ENCODE measurements at places on chromosomes 4 and X. TPM values are rescaled to one million over a fixed set of nuclear protein-coding genes. Genes with fewer than 3 reads are reported as not detected.

RIPPLY1 gene
- not detected for total RNA-seq

SSX4B gene
- total RNA-seq, result not detected

GRCh38 chr4:162116095-162116779 is 47.6 kb downstream of the FSTL5 start:
- no peak overlapping the region for H3K27ac ChIP-seq
- no peaks in the 10 kb centered on the region for H3K4me1 ChIP-seq

SFRP2 gene
- total RNA-seq, result not detected

SLC49A3 gene
- not detected for total RNA-seq

GRCh38 chr4:175422331-175422730 is 389.7 kb downstream of the GPM6A start:
- DNase-seq, result no peak
- H3K27me3 ChIP-seq, result no peaks in the 10 kb centered on the region
- no peaks in the 10 kb centered on the region for H3K36me3 ChIP-seq
- no peak overlapping the region for H3K27ac ChIP-seq
- H3K4me1 ChIP-seq, result no peaks in the 10 kb centered on the region

MMRN1 gene
- not detected for total RNA-seq

PDGFC gene
- total RNA-seq, result not detected

RRH gene
- total RNA-seq, result not detected

GPAT3 gene
- 2.7 TPM for total RNA-seq

GRCh38 chr4:99946356-99947189 is at the start of gene DNAJB14:
DNAJB14 (minus strand) TSS chr4:99946618; CDS start chr4:99946571, 47 bp downstream.
- peak; percentile 75 for DNase-seq
- no peaks in the 10 kb centered on the region for H3K27me3 ChIP-seq
- peak within 1 kb of the TSS; percentile 97 for H3K27ac ChIP-seq
- H3K36me3 ChIP-seq, result peaks cover 36% of the 10 kb centered on the region

MRFAP1 gene
- total RNA-seq, result 106 TPM

NEUROG2 gene
- total RNA-seq, result 0.16 TPM

- H3K27ac ChIP-seq, result no peak overlapping the region
- H3K27me3 ChIP-seq, result peaks cover 4% of the 10 kb centered on the region
- H3K4me1 ChIP-seq, result no peaks in the 10 kb centered on the region
- H3K4me3 ChIP-seq, result no peak overlapping the region
- DNase-seq, result no peak
These were observed 29.5 kb downstream of the SMPX start for GRCh38 chrX:21728276-21728968.

- H3K27ac ChIP-seq, result no peak overlapping the region
- H3K4me3 ChIP-seq, result no peak overlapping the region
- no peak for DNase-seq
- H3K36me3 ChIP-seq, result no peaks in the 10 kb centered on the region
- no peaks in the 10 kb centered on the region for H3K27me3 ChIP-seq
These were observed 594.7 kb upstream of the GALNT7 start for GRCh38 chr4:172573899-172574298.

- no peaks in the 10 kb centered on the region for H3K36me3 ChIP-seq
- no peak overlapping the region for H3K27ac ChIP-seq
- H3K4me1 ChIP-seq, result no peaks in the 10 kb centered on the region
- DNase-seq, result no peak
- H3K27me3 ChIP-seq, result peaks cover 2% of the 10 kb centered on the region
These were observed 46.5 kb upstream of the PGRMC1 start for GRCh38 chrX:119189595-119189994.

DNA sequence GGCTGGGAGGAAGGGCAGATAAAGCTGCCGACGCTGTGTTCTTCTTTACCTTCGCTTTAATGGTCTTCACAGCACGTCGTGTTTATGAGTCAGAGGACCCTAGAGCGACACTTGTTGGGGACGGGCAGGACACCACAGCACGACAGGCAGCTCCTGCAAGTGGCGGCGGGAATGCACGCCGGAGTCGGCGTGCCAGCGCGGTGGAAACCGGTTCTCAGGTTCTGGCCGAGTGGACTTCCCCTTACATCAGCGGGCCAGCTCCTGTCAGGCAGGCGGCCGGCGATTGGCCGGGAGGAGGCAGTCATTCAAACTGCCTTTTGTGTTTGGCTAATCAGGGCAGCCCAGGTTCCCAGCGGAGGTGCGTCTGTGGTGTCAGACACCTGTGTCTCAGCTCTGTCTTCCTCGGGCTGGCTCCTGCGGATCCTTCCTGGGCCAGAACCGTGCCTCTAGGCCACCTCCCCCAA is 150.9 kb downstream of the SHROOM3 start:
- peak overlapping the region; percentile 50 for H3K4me3 ChIP-seq
- peak; percentile 62 for DNase-seq
- peaks cover 5% of the 10 kb centered on the region for H3K4me1 ChIP-seq
- peaks cover 54% of the 10 kb centered on the region for H3K27me3 ChIP-seq
- no peak overlapping the region for H3K27ac ChIP-seq

DNA sequence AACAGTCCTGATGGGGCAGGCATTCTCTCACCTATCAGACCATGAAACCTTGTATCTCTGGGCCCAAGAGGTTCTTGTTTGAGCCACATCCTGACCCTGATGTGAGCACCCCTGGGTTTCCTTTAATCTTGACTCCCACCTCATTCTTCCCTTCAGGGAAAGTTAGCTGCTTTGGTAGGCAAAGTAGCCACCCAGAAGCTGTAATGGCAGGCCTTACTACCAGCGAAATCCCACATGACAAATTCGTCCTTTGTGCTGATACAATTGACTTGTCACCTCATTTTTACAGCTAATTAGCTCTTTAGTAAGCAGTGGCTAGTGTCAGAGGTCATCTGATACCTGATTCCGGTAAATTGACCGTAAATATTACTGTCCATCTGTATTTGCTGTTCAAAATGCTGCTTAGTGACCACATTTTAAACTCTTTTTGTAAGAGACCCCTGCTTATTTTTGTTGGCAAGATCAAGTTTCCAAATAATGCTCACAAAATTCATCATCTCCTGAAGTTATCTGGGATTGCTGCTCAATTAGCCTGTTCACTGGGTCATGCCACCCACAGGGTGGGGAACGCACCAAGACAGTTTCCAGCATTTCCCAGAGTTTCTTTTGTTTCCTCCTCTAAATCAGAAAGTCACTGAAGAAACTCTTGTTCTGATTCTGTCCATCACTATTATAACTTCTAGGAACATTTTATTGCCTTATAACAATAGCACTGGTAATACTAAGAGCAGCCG is 329.7 kb downstream of the GPAT3 start:
- H3K4me1 ChIP-seq, result no peaks in the 10 kb centered on the region
- H3K27me3 ChIP-seq, result no peaks in the 10 kb centered on the region
- H3K36me3 ChIP-seq, result no peaks in the 10 kb centered on the region
- no peak overlapping the region for H3K4me3 ChIP-seq
- DNase-seq, result no peak
- H3K27ac ChIP-seq, result no peak overlapping the region

DNA sequence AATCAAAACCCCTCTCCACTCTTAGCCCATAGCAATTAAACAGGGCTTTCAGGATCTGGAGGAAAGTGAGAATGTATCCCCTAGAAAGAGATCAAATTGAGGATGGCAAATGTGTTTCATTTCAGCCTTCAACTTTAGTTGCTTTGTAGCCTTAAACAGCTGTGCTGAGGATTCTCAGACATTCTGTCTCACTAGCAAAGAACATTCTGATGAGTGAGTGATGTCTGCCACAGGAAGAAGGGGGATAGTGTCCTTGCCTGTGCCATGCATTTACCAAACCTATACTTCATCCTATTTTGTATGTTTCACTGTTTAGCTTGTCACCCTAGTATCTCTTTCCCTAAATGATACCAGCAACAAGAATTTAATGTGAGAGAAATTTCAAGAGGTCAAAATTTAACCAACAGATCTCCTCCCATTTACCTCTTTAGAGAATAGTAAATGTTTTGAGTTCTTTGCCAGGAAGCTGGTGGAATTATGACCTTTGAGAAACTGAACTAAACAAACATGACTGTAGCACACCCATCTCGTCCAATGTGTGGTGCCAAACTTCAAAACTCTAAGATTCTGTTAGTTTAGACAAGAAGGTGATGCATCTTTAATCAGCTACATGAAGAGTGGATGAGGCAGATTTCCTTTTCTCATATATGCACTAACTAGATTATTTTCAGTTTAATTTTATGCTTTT is 165.6 kb downstream of the PALLD start:
- no peaks in the 10 kb centered on the region for H3K27me3 ChIP-seq
- H3K27ac ChIP-seq, result no peak overlapping the region
- DNase-seq, result no peak
